Kidney capillary endothelial cell (primary cell): ENCODE measurements at places on chromosomes 16 and 17.

- no peak for DNase-seq
Measured at GRCh38 chr16:56871172-56871593, 6.2 kb downstream of the SLC12A3 start.

DNA sequence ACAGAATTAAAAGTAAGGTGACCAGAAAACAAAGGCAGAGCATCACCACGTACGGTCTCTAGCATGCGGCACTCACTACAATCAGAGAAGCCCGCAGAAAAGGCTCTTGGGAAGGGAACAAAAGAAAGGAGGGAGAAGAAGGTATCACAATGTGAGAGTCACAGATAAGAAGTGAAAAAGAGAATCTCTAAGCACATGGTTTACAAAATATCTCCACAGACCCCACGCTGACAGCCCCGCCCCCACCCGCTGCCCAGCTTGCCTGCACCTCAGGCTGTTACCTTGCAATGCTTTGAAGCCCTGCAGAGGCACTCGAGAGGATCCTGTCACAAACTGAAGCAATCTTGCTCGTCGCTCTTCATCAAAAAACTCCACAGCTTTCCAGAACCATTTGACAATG lies 40.5 kb downstream of the CEP95 start:
- no peak for DNase-seq

DNA sequence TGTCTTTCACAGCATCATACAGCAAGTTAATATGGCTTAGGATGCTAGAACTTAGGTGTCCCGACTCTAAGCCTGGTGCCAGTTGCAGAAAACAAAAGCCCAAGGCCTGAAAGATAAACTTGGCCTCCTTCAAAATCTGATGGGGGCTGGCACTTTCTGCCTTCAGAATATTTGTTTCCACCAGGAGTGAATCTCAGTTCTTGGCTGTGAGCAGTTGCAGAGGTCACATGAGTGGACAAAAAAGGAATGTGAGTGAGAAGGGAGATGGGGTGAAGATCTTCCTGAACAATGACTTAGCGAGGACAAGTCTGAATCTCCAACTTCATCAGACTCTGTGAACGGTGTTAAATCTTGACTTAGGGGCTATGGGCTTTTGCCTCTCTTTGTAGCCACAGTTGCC lies 46.6 kb downstream of the HOXB1 start:
- no peak for DNase-seq

- no peak for DNase-seq
Measured at GRCh38 chr17:12536021-12536420, 129.7 kb upstream of the MYOCD start.

DNA sequence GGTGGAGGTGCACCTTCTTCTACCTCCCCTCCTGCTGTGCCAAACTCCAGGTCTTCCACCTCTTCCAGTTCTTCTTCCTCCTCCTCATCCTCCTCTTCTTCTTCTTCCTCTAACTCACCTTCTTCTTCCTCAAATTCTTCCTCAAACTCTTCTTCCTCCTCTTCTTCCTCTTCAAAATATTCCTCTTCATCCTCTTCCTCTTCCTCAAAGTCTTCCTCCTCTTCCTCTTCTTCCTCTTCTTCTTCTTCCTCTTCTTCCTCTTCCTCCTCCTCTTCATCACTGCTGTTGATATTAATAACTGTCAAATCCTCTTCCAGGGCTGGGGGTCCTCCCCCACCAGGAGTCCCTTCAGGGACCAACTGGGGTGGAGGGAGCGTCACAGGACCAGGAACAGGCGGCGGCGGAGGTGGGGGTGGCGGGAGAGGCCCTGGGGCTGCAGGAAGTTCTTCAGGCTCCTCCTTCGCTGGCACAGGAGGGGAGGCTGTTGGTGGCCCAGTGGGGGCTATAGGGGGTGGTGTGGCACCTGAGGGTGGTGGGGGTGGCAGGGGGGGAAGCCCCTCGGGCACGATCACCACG lies 30.7 kb upstream of the ALOX15 start:
- DNase-seq = no peak

GRCh38 chr16:88714420-88715302 lies 8.4 kb downstream of the CTU2 start:
- no peak for DNase-seq

DNA sequence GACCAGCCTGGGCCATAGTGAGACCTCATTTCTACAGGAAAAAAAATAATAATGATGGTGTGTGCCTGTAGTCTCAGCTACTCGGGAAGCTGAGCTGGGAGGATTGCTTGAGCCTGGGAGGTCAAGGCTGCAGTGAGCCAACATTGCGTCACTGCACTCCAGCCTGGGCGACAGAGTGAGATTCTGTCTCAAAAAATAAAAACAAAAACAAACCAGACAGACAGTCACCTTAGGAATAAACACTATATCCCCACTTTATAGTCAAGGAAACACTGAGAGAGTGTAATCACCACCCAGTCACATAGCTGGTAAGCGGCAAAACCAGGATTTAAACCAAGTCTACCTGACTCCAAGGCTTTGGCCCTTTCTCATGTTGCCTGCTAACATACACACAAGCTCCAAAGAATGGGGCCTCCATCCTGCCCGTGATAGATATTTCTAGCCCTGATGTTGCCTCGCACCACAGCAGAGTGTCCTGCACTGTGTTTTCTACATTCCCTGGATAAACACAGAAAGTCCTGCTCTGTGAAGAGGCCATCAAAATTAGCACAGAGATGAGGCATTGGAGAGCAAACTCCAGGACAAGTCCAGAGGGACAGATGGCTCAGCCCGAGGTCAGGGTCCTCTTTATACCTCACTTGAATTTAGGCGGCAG lies 66.1 kb upstream of the SMURF2 start:
- DNase-seq = no peak

GRCh38 chr16:65494080-65494479 lies 372.2 kb upstream of the CDH11 start:
- no peak for DNase-seq
